ENCODE measurements at places on chromosomes 1 and 21.

DNA sequence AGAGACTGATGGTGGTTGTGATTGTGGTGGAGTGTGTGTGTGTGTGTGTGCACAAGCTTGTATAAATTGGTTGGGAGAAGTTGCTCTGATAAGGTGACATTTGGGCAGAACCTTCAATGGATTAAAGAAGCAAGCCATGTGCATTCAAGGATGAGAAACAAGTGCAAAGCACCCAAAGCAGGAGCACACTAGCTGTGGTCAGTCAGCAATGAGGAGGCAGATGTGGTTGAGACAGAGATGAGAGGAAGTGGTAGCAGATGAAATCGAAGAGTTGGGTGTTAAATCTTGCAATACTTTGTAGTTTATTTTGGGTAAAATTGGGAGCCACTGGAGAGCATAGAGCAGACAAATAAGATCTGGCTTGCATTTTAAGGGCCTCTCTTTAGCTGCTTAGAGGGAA is 4.4 kb upstream of the PGBD5 start:
- no peak for DNase-seq

- DNase-seq: no peak
Observed at GRCh38 chr21:32413015-32413504, 554 bp downstream of the EVA1C start.

- no peak for DNase-seq
Observed at GRCh38 chr1:34306568-34306967, 129.9 kb downstream of the C1orf94 start.

GRCh38 chr1:226975259-226976250 is 35.5 kb downstream of the COQ8A start:
- DNase-seq: peak; percentile 44

- no peak for DNase-seq
Observed at GRCh38 chr1:246157516-246157915, 349.6 kb downstream of the SMYD3 start.

DNA sequence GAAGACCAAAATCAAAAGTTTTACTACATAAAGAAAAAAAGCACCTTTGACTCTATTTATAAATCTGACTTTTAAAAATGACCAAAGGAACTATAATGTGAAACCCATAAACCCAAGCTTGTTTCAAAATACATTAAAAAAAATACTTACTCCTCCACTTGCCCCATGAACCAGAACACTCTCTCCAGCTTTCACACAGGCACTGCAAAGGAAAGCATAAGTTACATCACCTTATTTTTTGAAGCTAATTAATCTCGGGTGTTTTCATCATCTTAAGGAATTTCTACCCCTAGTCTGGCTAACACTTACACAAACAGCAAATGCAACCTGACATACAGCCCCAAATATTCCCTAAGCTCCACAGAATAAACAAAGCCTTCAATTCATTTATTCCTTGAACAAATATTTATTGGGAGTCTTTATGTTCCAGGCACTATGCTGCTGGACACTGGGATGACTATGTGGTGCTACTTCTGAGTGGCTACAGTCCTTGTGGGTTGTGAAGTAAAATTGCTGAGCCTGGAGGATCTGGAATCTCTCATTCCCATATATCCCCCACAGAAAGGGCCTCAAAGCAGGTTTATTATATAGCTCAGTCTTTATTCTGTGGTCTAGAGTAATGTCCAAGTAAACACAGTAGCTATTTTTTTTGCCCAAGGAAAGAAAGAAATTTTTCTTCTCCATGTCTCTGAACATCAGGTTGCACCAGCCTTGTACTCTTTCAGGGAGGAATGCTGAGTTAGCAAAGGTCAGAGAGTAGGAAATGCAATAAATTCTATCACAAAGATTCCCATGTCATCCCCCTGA is 18.2 kb downstream of the CRYZ start:
- no peak for DNase-seq

DNA sequence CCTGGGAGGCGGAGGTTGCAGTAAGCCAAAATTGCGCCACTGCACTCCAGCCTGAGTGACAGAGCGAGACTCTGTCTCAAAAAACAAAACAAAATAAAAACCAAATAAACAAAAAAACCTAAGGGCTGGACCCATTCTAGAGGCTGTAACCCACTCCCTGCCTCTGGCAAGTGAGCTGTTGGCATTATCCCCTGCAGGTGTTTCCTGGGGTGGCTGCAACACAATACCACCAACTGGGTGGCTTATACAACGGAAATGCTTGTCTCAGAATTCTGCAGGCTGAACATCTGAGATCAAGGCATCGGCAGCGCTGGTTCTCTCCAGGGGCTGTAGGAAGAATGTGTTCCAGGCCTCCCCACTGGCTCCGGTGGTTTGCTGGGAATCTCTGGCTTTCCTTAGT is 15.2 kb downstream of the LRRC38 start:
- no peak for DNase-seq

GRCh38 chr21:42158846-42159245 is 60.1 kb upstream of the ABCG1 start:
- no peak for DNase-seq

DNA sequence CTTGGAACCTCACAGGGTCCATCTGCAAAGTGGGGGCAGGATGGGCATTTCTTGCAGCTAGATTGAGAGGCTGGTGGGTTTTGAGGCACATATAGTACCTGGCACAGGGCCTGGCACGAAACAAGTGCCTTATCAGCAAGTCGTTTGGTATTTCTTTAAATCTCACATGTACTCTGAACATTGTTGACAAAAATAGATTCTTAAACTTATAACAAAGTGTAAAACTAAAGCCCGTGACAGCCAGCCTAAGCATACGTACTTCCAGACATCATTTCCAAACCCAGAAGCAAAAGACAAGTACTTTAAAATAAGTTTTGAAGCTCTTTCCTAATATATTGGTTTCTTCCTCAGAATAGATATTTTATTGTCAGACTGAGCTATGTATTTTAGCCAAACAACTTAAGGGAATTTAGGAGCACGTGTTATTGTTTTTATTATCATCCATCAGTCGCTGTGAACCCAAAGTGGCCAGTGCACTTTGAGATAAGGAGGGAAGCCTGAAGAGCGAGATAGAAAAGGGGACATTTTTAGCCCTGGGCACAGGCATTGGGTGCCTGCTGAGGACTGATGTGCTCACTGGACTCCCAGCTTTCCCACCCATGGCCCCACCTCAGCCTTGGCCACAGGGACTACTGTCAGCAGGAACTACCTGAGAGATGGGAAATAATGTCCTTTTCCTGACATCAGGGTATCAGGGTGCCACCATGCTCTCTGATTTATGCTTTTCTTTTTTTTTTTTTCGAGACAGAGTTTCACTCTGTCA is 3.0 kb downstream of the FBLIM1 start:
- no peak for DNase-seq
